A673 (cell line): ENCODE measurements at places on chromosomes 4 and X. TPM values are rescaled to one million over a fixed set of nuclear protein-coding genes. Genes with fewer than 3 reads are reported as not detected.
A peak's percentile ranks its signal among the peaks of the same experiment; 100 is the strongest.

TMEM156 gene
- not detected in 2 replicates for total RNA-seq

OCIAD1 gene
- total RNA-seq: 138 and 143 TPM in 2 replicates

EGF gene
- total RNA-seq: 24.6 and 26.7 TPM in 2 replicates

NLGN3 gene
- 1.2 and 1.7 TPM in 2 replicates for total RNA-seq

LRP2BP gene
- total RNA-seq: 0.19 TPM in 1 of 2 replicates, not detected in the other

AMTN gene
- total RNA-seq: not detected in 2 replicates

- DNase-seq: no peak
Measured at GRCh38 chrX:45320191-45320590, 119.5 kb upstream of the DIPK2B start.

- no peak for DNase-seq
Measured at GRCh38 chr4:183401473-183401872, 43.0 kb upstream of the CDKN2AIP start.

DNA sequence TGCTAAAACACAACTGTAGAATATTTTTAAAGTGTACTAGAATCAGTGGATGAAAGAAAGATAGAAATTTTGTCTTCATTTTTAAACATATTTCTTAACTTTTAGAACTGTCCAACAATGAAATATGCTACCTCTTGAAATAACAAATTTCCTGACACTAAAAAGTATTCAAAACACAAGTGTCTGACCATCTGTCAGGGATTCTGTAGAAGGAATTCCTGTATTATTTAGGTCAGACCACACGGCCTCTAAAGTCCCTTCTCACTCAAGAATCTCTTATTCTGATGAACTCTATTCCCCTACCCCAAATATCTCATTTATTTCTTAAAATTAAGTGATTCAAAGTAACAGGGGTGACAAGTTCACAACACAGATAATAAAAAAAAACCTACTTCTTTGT lies 99.1 kb downstream of the MAML3 start:
- no peak for DNase-seq

GRCh38 chr4:155143512-155143911 lies 64.9 kb upstream of the NPY2R start:
- DNase-seq: peak; percentile 4

GRCh38 chr4:13544606-13545393 lies 492 bp upstream of the NKX3-2 start:
- peak; percentile 97 for DNase-seq

GRCh38 chrX:48083212-48083611 lies 11.8 kb upstream of the ZNF630 start:
- peak; percentile 62 for DNase-seq

GRCh38 chr4:89111833-89112563 lies 665 bp downstream of the TIGD2 start:
- no peak for DNase-seq

- no peak for DNase-seq
Measured at GRCh38 chrX:70988425-70988824, 57.5 kb upstream of the SLC7A3 start.

GRCh38 chr4:38313999-38314561 lies 349.9 kb upstream of the KLF3 start:
- no peak for DNase-seq

GRCh38 chrX:20225488-20225833 lies 41.2 kb downstream of the RPS6KA3 start:
- DNase-seq: no peak

- no peak for DNase-seq
Measured at GRCh38 chr4:141027421-141027820, 105.8 kb downstream of the RNF150 start.

GRCh38 chrX:23851544-23851943 lies 56.2 kb downstream of the APOO start:
- DNase-seq: no peak

GRCh38 chrX:109716431-109717028 lies 16.5 kb downstream of the ACSL4 start:
- no peak for DNase-seq

GRCh38 chr4:166688835-166689234 lies 545.5 kb downstream of the SPOCK3 start:
- DNase-seq: no peak

GRCh38 chrX:2550328-2551020 lies 49.7 kb upstream of the DHRSX start:
- DNase-seq: no peak

GRCh38 chr4:147599769-147600168 lies 17.4 kb upstream of the TMEM184C start:
- no peak for DNase-seq

GRCh38 chr4:19693936-19694570 lies 557.7 kb upstream of the SLIT2 start:
- peak; percentile 6 for DNase-seq

GRCh38 chrX:48541140-48541814 lies 1.8 kb downstream of the TBC1D25 start:
- no peak for DNase-seq

DNA sequence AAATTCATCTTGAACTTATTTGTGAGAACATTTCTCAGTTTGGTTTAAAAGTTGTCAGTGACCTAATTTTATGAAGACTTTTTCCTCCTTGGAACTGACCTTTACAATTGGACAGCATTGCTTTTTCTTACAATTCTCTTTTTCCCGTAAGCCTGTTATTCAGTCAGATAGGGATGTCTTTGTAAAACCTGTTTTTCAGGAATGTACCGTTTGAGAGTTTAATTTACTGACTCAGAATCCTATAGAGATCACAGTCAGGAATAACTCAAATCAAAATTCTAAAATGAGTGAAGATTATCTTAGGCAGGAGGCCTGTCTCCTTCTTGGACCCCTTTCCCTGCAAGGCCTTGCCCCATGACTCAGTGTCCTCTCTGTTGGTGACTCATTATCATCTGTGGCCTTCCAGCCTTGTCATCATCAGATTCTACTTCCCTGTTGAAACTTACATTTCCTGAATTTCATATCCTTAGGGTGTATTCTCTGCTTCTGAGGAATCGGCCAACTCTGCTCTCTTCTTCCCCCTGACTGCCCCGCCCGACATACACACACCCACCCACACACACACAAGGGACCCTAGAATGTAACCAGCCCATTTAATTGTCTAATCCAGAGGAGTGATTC lies 99.8 kb downstream of the ARHGAP10 start:
- peak; percentile 26 for DNase-seq

DNA sequence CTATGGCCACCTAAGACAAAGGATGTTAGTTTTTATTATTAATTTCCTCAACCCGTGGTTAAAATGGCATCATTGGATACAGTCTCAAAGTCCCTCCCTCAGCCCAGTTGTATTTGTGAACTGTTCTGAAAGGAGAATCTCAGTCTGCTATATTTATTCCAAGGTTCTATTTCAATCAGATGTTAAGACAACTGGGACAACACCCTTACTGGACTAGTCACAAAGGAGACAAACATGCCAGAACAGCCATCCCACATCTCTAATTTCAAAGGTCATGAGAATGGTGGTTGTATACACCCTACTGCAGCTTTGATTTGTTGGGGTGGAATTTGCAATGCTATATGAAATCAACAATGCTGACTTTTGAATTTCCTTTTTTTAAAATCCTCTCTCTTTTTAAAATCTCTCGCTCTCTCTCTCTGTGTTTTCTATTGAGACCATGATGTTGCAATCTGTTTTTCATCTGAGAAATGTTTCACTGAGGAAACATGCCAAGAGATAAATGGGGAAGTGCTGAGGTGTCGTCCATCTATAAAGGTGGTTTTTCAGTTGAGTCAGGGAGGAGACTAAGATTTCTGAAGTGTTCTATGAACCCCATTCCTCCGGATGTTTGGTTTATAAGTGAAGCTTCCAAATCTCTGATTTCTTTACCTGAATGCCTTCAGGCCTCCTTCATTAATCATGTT lies 201.5 kb upstream of the GATB start:
- no peak for DNase-seq
